ENCODE measurements at places on chromosomes 1 and 21.

DNA sequence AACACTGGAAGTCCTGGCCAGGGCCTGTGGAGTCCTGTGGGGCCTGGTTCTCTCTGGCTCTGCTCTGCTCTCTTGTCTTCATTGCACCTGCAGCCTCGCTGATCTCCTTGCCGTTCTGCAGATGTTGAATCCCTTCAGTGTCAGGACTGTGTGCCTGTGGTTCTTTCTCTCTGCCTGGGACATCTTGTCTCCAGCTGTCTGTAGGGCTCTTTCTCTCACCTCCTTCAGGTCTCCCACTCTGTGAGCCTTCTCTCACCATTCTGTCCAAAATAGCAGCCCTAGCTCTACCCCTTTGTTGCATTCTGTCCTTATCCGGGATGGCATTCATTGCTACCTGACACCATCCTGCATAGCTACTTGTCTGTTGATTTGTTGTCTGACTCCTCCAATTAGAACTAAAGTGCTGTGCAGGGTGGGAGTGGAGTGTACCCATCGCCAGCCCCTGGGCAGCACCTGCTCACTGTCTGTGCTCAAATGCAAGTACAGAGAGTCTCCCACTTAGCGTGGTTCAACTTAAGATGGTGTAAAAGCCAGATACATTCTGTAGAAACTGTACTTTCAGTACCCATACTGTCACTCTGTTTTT is 8.9 kb downstream of the PGBD2 start:
- no peak for DNase-seq

- no peak for DNase-seq
Measured at GRCh38 chr1:21297975-21298374, 7.7 kb upstream of the ECE1 start.

DNA sequence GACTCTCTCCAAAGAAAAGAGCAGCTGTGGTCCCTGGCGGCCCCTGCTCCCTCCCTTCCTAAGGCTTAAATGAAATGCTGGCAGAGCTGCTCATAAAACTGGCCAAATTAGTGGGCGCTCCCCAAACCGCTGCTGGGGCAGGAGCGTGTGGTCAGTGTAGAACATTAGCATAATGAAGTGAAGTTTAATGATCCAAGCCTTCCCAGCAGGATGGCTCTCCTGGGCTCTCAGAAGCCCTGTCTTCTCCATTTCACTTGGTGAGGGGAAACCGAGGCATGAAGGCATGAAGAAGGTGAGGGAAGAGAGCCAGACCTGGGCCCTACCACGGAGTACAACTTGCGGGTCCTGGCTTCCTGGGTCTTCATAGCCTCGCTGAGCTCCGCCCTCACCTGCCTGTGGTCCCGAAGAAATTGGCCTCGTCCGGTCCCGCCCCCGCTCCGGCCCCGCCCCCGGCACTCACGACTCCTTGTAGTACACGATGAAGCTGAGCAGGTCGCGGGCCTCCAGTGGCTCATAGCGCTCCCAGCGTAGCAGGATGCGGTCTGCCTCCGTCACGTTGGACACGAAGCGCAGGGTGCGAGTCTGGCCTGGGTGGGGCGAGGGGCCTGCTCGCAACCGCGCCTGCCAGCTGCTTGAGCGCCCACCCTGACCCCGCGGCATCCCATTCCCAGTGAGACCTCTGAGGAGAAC is 10.3 kb downstream of the INSRR start:
- no peak for DNase-seq

GRCh38 chr1:19186001-19186400 is 24.1 kb downstream of the UBR4 start:
- no peak for DNase-seq

DNA sequence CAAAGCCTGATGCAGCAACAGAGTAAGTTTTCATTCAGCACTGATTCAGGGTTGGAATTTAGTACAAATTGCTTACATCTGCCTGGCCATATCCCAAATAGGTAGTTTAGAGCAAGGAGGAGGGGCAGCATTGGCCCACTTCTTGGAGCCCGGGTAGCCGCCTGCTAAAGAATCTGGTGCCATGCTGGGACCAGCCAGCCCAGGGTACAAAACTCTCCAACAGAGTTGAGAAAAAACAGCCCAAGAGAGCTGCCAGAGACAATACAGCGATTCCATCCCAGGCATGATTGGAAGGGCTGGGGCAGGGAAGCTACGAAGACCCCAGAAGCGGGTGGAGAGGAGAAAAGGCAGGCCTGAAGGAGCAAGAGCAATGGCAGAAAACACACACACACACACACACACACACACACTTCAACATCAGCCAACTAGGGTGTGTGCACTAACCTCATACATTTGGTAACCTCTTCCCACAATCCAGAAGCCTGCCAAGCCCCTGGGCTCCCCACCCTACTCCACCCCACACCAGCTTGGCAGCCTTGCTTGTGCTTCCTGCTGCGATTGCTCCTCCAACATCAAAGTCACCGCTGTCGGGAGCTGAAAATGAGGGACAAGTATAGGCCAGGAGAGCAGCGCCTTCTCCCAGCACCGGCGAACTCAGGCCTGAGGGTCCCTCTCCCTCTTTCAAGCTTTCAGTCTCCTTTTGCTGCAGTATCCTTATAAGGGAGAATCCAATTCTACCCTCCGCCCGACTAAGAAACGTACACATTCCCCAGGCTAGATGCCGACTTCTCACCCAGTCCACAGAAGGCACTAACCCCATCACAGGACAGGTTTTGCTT is 1.2 kb downstream of the PIK3C2B start:
- DNase-seq, result no peak

GRCh38 chr1:33710967-33711366 is 152.9 kb upstream of the HMGB4 start:
- no peak for DNase-seq

DNA sequence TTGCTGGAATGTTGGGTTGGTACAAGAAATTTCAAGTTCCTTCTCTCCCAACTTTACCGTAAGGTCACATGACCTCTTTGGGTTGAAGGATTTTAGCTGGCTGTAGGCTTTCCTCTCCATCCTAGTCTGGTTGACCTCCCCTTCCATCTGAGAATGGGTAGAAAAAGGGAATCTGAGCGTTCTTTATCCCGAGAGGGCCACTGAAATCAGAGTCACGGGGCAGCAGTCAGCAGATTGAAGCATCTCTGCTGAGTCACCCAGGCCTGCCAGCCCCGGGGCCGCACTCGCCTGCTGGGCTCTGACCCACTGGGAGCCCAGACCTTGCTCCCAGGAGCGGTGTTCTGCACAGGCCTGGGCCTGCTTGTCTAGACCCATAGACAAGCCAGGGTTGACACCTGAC is 31.0 kb downstream of the TMCC2 start:
- DNase-seq, result no peak

DNA sequence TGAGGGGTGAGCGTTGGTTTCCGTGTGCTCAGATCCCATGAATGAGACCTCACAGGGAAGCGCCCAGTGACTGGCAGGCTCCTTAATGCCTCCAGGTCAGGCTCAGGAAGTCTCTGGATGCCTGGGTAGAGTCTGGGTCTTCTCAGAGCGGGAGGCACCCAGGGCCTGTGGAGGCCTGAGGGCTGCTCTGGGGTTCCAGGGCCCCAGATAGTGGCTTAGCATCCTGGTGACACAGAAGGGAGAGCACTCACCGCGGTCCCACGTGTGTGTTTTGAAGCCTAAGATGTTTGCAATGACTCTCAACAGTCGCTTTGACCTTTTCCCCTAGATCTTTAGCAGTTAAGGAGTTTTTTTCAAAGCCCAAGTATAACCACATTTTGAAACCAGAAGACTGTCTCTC is 25.0 kb downstream of the PRMT2 start:
- DNase-seq, result no peak

GRCh38 chr1:220409771-220410595 is 118.0 kb upstream of the MARK1 start:
- DNase-seq, result no peak

GRCh38 chr1:162204129-162204822 is 134.8 kb downstream of the NOS1AP start:
- DNase-seq, result no peak

DNA sequence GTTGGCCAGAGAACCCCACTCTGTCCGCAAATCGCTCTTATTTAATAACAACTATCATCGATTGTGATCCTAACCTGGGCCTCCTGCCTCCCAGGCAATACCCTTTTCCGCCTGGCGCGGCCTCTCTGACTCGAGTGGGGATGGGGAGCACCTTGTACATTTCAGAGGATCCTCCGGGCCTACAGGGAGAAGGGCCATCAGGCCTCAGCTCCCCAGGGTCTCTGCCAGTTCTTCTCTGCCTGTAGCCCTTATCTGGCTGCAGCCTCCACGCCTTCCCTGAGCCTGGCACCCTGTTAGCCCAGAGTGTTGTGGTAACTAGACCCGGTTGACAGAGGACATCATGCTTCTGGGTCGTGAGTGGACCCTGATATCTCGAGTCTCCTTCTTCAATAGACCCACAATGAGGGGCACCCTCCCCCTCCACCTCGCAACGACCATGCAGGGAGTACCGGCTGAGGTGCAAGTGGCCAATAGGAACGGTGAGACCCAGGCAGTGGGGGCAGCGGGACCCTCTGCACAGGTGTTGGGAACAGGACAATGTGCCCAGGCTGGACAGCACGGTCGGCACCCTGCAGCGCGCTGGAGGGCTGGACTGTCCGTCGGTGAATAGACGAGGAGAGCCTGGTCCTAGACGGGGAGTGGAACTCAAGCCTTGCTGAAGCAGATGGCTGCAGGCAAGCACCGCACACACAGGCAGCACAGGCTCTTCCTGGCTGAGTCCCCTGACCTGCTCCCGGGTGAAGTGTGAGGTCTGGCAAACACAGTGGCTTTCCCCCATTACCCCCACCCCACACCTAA is 7.1 kb upstream of the CRYBG2 start:
- no peak for DNase-seq

Measured in HFF-Myc (cell line).